ENCODE measurements at places on chromosomes 1 and 21. TPM values are rescaled to one million over a fixed set of nuclear protein-coding genes. Genes with fewer than 3 reads are reported as not detected.
A peak's percentile ranks its signal among the peaks of the same experiment; 100 is the strongest.

Gene CASZ1
- total RNA-seq: 1.8 TPM

DNA sequence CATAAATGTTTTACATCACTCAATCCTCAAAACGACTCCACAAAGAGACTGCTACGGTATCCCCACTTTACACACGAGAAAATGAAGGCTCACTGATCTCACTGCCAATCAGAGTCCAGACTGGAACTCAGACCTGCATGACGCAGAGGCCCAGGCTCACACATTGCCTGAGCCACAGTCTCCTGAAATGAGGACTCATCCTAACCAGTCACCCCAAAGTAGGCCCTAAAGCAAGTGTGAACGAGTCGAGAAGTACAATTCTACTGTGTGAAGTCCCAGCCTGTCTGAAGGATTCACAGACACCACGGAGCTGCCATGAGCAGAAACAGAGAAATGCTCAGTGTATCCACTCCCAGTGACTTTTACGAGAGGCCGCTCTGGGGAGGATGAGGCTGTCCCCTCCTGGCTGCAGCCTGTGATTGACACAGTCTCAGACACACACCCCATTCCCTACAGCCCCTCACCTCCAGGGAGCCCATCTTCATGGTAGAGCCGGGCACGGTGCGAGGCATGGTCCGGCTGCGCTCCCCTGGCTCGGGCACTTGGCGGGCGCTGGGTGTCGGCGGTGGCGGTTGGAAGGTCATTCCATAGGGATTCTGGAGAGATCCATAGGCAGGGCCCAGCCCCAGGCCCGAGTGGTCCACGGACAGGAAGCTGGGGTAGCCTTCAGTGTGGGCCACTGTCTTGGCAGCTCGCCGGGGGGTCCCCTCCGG is 26.7 kb upstream of the COL16A1 start:
- no peak for DNase-seq

Gene CNTN2
- 0.28 TPM for total RNA-seq

DNA sequence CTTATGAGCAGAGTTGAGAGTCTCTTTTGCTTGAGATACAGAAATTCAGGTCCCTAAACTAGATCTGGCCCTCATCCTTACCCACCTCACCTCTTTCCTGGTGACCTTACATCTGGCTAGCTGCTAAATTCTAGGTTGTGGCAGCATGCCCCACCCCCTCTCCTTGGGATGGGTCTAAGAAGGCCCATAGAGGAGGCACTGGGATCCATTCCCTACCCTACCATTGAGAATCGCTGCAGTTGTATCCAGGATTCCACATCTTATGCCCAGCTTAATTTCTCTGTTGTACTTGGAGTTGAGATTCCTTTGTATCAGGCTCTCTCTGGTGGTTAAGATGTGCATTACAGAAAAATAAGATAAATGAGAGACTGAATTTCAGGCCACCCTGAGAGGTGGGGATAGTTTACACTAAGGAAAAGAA is 9.5 kb upstream of the TMEM39B start:
- peak; percentile 47 for DNase-seq

- no peak for DNase-seq
These were observed 30.2 kb downstream of the RAB3B start for GRCh38 chr1:51960262-51960661.

GRCh38 chr21:15060543-15061175 is 4.1 kb downstream of the NRIP1 start:
- DNase-seq: no peak

- DNase-seq: no peak
These were observed 48.1 kb upstream of the VTCN1 start for GRCh38 chr1:117258791-117259190.

Gene TRABD2B
- 0.09 TPM for total RNA-seq

Gene WNT3A
- total RNA-seq: not detected

GRCh38 chr1:11053758-11054137 is 6.1 kb downstream of the SRM start:
- no peak for DNase-seq

Gene OR10J5
- total RNA-seq: not detected

GRCh38 chr1:111334169-111334568 is 43.5 kb downstream of the CHIA start:
- DNase-seq: no peak

DNA sequence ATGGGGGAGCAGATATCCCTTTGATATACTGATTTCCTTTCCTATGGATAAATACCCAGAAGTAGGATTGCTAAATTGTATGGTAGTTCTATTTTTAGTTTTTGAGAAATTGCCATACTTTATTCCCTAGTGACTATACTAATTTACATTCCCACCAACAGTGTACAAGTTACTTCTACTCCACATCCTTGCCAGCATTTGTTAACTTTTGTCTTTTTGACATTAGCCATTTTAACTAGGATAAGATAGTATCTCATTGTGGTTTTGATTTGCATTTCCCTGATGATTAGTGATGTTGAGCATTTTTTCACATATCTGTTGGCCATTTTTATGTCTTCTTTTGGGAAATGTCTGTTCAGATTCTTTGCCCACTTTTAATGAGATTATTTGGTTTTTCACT is 620.6 kb upstream of the CAMK1G start:
- DNase-seq: no peak

Gene INSRR
- total RNA-seq: 0.33 TPM

Gene RBM8A
- 225 TPM for total RNA-seq

DNA sequence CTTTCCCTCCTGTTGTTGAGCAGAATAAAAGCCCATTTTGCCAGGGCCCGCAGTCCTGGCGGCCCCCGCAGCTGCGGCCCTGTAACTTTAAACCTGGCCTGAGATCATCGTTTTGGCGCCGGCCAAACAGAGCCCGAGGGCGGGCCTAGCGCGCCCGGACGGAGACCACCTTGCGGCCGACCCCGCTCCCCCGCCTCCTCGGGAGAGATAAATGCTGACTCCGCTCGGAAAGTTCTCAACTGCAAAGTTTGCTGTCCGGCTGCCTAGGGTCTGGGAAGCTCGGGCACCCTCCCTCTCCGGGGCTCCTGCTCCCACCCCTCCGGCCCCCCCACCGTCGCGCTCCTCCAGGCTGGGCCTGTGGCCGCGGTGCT is at the start of gene PDPN:
TSS of gene PDPN (plus strand) at position 238 of the 371 bp plus-strand sequence. CDS start 202 bp downstream, outside the sequence.
- DNase-seq: no peak

Gene LCE3C
- total RNA-seq: not detected
